ENCODE measurements at places on chromosomes 12 and 14.

DNA sequence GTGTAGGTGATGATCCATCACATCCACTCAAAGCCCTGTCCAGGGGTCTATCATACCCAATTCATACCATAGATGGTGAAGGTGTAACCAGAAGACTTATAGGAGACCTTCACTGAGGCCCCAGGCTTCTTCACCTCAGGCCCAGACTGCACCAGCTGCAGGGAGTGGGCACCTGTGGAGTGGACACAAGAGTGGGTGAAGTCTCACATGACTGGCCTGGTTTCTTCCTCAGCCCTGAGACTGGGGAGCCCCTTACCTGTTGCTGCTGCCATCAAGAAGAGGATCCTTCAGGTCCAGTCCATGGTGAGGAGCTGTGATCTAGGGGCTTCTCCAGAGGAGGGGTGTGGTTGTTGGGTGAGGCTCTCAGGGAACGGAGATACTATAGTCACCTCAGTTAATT is 851.0 kb downstream of the TMEM121 start:
- DNase-seq, result no peak

GRCh38 chr14:99028521-99028920 is 243.5 kb downstream of the BCL11B start:
- no peak for DNase-seq

DNA sequence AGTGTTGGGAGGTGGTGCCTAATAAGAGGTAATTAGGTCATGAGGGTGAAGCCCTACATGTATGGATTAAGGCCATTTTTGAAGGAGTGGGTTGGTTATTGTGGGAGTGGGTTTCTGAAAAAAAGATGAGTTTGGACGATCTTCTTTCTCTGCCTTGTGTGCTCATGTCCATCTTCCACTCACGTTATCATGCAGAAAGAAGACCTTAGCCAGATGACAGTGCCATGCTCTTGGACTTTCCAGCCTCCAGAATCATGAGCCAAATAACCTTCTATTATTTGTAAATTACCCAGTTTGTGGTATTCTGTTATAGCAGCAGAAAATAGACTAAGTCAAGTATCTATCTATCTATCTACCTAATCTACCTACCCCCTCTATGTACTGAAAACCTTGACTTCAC is 71.9 kb downstream of the SDR9C7 start:
- DNase-seq, result no peak

DNA sequence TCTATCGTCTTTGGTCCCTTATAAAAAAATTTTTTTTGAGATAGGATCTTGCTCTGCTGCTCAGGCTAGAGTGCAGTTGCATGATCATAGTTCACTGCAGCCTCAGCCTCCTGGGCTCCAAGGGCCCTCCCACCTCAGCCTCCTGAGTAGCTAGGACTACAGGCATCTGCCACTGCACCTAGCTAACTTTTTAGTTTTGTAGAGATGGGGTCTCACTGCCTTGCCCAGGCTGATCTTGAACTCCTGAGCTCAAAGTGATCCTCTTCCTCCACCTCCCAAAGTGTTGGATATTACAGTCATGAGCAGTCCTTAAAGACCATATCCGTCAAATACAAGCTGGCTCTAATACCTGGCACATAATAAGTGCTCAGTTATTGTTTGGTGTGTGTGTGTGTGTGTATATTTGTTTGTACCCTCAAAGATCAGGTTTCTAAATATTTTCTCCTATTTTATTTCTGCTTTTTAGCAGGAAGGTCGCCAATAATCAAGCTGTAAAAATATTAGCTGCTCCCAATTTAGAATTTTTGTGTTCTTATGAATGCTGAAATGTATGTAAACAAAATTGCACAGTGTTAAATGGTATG is 30.5 kb downstream of the SRGAP1 start:
- DNase-seq, result no peak

DNA sequence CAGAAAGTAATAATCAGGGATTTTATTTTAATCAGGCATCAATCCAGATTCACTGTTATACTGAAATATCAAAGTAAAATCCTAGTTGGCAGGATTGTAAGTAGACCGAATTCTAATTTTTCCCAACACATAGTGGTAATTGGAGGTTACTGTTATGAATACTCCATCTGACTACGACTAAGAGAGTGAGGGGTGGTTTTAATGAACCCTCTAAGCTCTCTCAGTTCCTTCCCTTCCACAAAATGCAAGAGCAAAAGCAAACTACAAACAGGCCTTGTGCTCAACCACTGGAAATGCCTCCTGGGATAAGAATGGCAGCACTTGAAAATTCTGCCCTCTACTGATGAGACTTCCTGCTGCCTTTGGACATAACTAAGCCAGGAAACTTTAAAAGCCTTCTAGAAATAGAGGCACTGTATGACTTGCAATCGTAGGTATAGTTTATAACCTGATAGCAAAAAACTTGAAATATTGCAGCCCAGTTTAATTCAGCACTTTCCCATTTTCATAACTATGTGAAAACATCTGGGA is 184.8 kb downstream of the SLC16A7 start:
- no peak for DNase-seq

- no peak for DNase-seq
Measured at GRCh38 chr14:104885973-104886689, 21.1 kb downstream of the CEP170B start.
